ENCODE measurements at places on chromosomes 16 and 17.

DNA sequence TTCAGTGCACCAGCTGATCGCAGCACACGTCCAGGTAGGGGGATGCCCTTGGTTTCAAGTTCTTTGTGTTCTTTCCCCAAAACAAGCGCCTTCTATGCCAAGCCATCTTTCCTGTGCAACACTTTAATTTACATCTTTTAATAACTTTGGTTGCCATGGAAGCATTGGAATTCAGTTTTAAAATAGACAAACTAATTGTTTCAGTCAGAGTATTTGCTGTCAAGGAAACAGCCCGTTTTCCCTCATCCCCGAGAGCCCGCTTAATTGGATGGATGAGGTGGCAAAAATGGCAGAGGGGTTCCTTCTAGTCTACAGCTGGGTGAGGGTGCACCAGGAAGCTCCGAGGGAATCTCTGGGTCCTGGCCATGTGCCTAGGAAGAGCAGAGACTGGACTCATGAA, 793.7 kb upstream of the EEF2KMT start:
- DNase-seq: no peak

GRCh38 chr17:42782166-42783061, 2.0 kb downstream of the WNK4 start:
- DNase-seq: no peak

DNA sequence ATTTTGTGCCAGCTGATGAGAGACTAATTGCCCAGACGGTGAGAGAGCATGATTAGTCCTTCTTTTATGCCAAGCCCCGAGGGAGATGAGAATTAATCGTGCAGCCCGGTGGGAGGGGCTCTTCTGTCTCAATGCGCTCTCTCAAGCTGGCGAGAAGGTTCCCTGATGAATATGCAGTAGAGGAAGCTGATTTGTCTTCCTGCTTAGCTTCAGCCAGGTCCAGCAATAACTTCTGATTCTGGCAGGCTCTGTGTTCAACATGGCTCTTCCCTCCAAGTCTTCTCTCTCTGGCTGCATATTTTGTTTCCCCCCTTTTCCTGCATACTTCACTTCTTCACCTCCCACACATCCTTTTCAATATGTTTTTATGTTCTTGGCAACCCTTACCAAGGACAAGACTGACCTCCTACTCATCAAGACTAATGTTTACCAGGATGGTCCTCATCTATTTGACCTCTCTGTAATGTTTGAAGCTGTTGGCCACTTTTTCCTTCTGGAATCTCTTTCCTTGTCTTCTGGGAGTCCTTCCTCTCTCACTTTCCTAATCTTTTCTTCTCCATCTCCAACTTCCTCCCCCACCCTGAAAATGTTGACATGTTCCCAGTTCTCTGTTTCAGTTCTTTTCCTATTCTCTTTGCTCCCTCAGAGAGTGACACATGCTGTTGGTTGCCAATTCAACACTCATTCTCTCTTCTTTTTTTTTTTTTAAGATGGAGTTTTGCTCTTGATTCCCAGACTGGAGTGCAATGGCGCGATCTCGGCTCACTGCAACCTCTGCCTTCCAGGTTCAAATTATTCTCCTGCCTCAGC, 33.1 kb downstream of the ARL4D start:
- DNase-seq: peak; percentile 73

DNA sequence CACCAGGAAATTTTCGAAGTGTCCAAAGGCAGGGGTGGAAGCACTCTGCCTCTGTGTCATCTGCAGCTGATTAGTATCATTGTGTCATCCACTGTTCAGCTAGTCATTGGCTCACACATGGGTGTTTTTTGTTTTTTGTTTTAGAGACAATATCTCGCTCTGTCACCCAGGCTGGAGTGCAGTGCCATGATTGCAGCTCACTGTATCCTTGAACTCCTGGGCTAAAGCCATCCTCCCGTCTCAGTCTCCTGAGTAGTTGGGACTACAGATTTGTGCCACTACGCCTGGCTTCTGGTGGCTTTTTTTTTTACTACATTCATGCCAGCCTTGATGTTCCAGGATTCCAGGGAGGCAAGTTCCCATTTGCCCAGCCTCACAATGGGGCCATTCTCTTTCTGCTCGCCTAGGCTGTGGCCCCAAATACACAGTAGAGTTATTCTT, 32.5 kb upstream of the MYO18A start:
- no peak for DNase-seq

DNA sequence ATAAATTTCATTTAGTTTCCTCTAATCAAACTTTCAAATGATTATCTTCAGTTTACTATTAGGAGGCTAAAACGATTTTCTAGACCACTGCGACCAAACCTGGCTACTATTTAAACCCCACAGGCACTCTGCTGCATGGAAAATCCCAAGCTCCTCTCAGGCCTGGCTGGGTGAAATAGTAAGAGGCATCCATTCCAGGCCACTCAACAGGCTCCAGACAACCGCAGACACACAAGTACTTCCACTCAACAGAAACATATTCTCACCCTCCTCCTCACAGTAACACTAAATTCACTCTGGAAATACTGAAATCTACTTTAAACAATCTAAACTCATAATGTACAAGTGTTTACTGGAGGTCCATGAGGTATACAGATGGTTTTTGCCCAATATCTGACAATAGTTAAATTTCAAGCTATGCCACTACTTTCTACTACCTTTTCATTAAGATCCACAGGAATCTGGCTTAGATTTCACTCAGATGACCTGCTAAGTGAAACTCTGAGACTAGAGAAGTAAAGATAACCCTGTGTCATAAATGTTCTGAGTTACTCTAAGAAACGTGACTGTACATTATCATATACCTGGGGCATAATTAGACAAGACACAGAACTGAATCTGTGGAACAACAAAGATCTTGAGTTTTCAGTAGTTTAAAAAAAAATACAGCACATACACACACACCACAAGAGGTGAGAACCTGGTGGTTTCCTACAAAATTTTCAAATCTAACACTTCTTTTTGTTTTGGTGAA, 10.4 kb downstream of the VPS53 start:
- no peak for DNase-seq

DNA sequence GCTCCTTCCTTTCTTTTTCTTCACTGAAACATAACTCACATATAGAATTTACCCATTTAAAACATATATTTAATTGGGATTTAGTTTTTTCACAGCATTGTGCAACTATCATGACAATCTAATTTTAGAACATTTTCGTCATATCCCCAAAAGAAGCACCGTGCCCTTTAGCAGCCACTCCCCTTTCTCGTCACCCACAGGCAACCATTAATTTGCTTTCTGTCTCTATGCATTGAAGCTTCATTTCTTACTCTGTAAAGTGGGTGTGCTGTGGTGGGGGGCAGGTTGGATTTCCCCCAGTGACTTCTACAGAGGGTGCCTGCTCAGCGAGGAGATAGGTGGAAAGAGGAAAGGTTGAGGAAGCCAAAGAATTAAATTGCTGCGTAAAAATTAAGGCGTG, 35.8 kb downstream of the MRC2 start:
- no peak for DNase-seq

GRCh38 chr17:55722742-55723487, at the start of gene TMEM100:
Gene TMEM100 (minus strand): TSS chr17:55722864. CDS start chr17:55721070, 1,794 bp downstream.
- peak; percentile 39 for DNase-seq

- DNase-seq: no peak
These were observed 11.9 kb upstream of the SSTR5 start for GRCh38 chr16:1060416-1061340.
